ENCODE measurements at places on chromosomes 11 and 22.

DNA sequence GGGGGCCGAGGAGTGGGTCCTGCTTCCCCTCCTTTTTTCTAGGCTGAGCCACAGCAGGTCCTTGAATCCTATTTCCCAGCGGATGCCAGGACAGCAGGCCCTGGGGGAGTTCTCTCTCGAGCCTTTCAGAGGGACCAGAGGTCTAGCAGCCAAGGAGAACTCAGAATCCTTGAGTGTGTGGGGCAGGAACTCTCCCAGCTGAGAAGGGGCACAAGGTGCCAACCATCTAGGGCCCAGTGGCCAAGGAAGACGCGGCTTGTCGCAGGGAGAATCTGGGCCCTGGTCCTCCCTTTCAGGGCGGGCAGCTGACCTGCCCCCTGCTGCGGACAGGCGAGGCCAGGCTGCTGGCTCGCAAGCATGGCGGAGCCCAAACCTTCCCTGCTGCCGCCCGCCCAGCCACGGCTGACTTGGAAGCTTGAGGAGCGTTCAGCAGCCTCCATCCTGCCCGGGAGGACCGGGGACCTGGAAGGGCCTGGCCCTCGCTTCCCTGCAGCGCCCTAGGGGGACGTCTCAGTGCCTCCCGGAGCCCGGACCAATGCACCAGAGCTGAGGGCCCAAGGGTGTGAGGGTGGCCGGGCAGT is 972 bp upstream of the TSSC4 start:
- no peak for DNase-seq

- no peak for DNase-seq
These were observed 11.1 kb downstream of the HPS5 start for GRCh38 chr11:18310800-18311340.

DNA sequence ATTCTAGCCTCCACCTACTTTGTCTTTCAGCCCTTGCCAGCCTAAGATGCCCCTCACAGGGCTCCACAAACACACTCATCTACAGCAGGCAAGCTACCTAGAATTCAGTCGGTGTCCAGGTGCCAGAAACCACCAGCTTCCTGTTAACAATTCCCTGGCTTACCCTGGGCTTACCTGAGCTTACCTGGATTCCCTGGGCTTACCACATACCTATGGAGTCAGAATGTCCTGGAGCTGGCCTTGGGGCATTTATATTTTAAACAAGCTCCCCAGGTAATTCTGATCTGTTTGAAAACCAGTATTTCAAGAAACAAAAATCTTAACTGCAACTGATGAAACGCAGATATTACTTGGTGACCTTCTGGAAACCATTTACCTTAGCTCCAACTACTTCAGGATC is 123.6 kb downstream of the SLC1A2 start:
- no peak for DNase-seq

- DNase-seq = no peak
These were observed 30.0 kb downstream of the MOV10L1 start for GRCh38 chr22:50119768-50120251.

- no peak for DNase-seq
These were observed 43.5 kb downstream of the GNB1L start for GRCh38 chr22:19811211-19811621.

All from dorsolateral prefrontal cortex (tissue), 122 donors.